ENCODE measurements at places on chromosomes 2 and 18. TPM values are rescaled to one million over a fixed set of nuclear protein-coding genes. Genes with fewer than 3 reads are reported as not detected.

CPO gene
- 0.32 TPM for total RNA-seq

CAPN14 gene
- total RNA-seq, result 0.13 TPM

TMEM169 gene
- 0.22 TPM for total RNA-seq

BMP10 gene
- not detected for total RNA-seq

TMSB10 gene
- total RNA-seq, result 1,573 TPM

ABCG5 gene
- not detected for total RNA-seq

ADD2 gene
- under 0.01 TPM for total RNA-seq

FRZB gene
- 1.4 TPM for total RNA-seq

GPR155 gene
- 5.8 TPM for total RNA-seq

ERFE gene
- total RNA-seq, result 3.7 TPM

AQP12B gene
- total RNA-seq, result not detected

AQP12A gene
- not detected for total RNA-seq

STAT4 gene
- 21.4 TPM for total RNA-seq

C2orf72 gene
- 2.1 TPM for total RNA-seq

LHCGR gene
- 0.39 TPM for total RNA-seq

LINC00305 gene
- total RNA-seq, result not detected

BBS5 gene
- 9.0 TPM for total RNA-seq

RBM43 gene
- 26.4 TPM for total RNA-seq

KIF1A gene
- total RNA-seq, result under 0.01 TPM

CCBE1 gene
- total RNA-seq, result 49.1 TPM

EFEMP1 gene
- 4,638 TPM for total RNA-seq

KLHL30 gene
- 0.39 TPM for total RNA-seq

GPR55 gene
- total RNA-seq, result not detected

CIB4 gene
- not detected for total RNA-seq

FAHD2B gene
- 9.3 TPM for total RNA-seq

EGR4 gene
- total RNA-seq, result not detected

INHBB gene
- 5.2 TPM for total RNA-seq

HAAO gene
- total RNA-seq, result 7.1 TPM

GPR75 gene
- total RNA-seq, result 4.5 TPM

NOL4 gene
- not detected for total RNA-seq

C2orf76 gene
- total RNA-seq, result 11.5 TPM

PROC gene
- total RNA-seq, result not detected

SERPINB3 gene
- total RNA-seq, result not detected

NYAP2 gene
- total RNA-seq, result not detected

CNDP1 gene
- 0.11 TPM for total RNA-seq

C1D gene
- 37.8 TPM for total RNA-seq

FKBP1B gene
- total RNA-seq, result 4.1 TPM

SULT1C4 gene
- 0.26 TPM for total RNA-seq

SERPINB11 gene
- not detected for total RNA-seq

OXER1 gene
- total RNA-seq, result 0.13 TPM

MYO3B gene
- under 0.01 TPM for total RNA-seq

DHX57 gene
- total RNA-seq, result 23.7 TPM

ATG9A gene
- total RNA-seq, result 55.7 TPM

All from articular chondrocyte of knee joint (primary cell).